ENCODE measurements at places on chromosomes 7 and 10.

DNA sequence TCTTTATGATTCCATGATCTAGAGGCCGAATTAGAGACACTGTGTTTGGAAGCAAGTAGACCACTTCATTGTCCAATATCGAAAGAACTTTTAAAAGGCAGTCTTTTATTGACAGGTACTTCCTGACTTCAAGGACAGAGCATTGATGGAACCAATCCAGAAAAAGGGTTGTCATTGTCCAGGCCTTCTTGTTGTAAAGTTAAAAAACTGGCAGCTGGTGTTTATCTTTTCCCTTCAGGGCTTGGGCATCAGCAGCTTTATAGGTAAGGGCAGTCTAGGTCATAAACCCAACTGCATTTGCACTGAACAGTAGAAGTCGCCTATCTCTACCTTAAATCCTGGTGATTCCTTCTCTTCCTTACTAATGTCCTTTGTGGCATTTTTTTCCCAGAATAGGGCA is 95.6 kb downstream of the ST7 start:
- DNase-seq = no peak

- no peak for DNase-seq
Measured at GRCh38 chr10:79221110-79222051, 125.9 kb upstream of the PPIF start.

DNA sequence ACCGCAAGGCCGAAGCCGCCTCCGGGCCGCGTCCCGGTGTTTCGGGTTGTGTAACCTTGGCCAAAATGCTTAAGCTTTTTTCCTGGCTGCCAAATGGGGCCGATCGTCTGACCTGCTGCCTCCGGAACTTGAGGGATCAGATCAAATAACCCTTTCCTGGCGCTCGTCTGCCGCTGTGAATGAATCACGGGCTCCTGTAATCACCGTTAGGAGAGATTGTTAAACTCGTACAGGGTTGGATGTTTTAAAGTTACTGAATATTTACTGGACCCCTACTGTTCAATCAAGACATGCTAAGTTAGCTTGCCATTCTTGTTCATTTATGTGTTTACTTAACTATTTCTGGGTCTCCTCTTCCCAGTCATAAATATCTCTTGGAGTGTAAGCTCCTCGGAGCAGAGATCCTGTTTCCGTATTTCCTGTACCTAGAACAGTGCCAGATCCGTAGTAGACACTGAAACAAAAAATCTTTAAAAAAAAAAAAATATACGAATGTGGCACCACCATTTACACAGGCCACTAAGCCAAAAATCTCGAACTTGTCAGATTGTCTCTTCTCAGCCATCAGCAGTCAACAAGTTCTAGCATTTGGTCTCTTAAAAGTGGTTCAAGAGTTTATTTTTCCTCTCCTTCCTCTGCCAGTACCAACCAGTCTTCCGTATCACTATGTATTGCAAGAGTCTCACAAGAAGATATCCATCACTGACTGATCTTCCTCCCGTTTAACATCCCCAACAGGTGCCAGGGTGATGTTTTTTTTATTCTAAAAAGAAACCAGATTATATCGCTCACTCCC is 650 bp upstream of the TM9SF3 start:
- DNase-seq = no peak

- DNase-seq = no peak
Measured at GRCh38 chr10:113133497-113134115, 183.6 kb downstream of the TCF7L2 start.

DNA sequence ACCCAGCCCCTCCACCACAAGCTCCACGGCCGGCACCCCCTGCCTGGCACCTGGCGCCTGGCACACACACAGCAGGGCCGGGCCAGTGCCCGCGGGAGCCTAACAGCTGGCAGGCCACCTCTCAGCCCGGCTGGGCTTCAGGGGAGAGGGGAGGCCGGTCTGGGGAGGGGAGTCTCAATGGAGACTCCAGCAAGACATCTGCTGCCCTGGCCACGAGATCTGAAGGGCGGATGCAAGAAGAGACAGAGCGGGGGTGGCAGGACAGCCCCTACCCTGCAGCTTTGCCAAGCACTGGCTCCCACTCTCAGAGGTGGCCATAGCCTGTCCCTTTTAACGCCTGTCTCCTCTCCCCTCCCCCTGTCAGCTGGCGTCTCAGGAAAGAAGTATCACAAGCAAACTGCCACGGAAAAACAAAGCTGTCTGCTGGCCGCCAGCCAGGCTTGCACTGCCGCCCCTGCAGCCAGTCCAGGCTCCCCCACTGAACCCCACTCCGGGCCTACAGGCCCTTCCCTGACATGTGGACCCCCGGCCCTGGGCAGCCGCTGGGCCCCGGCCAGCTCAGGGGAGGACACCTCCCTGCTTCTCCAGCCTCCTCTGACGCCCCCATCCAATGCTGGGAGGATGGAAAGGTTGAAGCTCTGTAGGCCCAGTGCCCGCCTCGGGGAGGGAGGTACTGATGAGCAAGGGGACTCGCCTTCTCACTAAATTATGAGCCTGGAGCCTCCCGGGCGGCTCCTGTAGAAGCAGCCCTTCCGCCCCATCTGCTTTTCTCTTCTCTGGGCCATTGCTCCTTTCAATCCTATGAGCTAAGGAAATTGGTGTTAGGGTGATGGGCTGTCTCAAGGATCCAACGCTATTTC is 178.4 kb downstream of the ARHGAP12 start:
- DNase-seq = no peak

DNA sequence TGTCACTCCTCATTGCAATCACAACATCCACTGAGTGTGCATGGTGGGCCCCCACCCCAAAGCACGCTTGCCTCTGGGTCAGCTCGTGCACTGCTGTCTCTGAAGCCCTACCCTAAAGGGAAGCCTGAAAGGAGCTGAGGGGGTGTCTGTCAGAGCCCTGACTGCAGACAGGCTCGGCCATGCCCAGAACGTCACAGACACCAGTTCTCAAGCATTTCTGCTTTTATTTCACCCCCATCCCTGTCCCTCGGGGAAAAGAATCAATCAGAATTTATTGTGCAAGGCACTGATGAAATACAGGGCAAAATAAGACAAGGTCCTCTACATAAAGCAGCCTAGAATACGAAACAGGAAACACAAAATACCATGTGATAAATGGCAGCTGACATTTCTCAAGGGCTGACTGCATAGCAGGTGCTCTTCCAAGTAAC is 231.8 kb downstream of the WDR37 start:
- no peak for DNase-seq

DNA sequence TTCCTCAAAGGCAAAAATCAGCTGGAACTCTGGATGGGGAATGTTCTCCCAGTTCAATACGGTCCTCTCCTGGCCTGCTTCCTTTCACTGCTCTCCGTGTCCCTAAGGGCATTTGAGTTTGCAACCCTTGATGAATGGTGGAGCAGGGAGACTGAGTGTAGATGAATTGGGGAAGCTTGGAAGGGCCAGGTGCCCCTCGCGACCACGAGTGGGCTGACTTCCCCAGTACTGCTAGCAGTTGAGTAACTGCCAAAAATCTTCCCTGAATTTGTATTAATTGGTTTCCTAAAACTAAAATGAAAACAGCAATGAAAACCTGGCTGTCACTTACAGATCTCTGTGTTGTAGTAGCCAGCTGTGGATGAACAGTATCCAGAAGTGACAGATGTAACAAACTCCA is 13.6 kb downstream of the IRF5 start:
- no peak for DNase-seq

GRCh38 chr7:269721-270120 is 20.2 kb upstream of the FOXL3 start:
- no peak for DNase-seq

DNA sequence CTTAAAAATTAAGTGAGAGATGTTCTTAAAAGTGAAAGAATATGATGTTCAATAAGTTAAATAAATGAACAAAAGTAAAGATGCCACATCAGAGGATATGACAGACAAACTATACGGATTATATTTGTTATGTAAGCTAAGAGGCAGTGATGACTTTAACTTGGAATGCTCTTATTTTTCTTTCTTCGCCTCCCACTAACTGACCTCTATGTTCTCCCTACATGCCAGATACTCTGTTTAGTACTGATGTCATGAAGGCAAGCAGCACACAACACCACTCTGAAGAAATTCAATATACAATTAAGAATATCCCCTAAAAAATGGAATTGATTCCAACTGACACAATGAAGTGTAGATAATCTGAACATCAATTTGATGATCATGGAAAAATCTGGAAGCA is 223.4 kb downstream of the DOCK4 start:
- no peak for DNase-seq

All from NCI-H1930 (cell line).